RWPE1 (cell line): ENCODE measurements at places on chromosomes 11 and 22.

GRCh38 chr11:27696961-27697360, 3.3 kb downstream of the BDNF start:
- no peak for DNase-seq

DNA sequence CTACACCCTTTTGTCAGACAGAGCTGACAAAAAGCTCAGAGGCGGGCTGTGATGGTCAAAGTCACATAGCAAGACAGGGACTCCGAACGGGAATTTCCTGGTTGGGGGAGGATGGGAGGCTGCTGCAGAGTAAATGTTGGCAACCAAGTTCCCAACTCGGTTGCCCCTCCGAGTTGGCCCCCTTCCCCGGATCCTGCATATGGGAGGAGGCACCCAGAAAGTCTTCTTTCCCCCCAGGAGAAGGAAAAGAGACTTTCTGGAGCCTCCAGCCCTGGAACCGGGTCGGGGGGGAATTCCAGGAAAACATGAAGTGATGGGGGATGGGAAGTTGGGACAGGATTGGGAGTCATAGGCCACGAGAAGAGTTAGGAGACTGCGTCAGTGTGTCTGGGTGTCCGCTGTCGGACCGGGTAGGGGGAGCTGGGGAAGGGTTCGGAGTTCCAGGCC, 614 bp downstream of the SELENOM start:
- no peak for DNase-seq

DNA sequence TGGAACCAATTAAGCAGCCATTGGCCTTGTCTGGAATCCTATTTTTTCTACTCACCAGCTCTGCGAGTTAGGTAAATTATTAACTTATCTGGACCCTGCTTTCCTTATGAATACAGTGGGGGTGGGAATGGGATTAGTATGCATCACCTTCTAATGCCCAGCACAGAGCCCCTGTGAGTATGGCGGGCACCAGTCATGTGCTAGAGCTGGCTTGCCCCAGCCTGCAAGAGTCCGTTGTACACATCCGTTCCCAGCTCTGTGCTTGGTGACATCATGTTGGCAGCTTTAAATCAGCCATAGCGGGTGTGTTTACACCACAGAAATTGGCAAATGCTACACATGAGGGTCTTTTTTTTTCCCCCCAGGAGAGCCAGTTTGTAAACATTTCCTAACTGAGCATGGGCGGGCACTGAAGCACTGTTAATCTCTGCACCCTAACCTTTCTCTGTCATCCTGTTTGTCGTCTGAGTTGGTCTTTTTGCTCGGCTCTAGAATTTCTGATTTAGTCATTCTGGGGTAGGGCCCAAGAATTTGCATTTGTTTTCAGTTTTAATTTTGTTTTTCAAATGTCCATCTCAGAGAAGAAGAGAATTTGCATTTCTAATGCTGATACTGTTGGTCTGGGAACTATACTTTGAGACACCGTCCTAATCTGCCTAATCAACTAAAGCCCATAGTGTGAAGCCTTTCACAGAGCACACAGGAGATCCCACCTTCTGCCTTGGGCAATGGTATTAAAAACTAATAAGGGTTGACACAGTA, 130.3 kb upstream of the TBCEL start:
- no peak for DNase-seq

DNA sequence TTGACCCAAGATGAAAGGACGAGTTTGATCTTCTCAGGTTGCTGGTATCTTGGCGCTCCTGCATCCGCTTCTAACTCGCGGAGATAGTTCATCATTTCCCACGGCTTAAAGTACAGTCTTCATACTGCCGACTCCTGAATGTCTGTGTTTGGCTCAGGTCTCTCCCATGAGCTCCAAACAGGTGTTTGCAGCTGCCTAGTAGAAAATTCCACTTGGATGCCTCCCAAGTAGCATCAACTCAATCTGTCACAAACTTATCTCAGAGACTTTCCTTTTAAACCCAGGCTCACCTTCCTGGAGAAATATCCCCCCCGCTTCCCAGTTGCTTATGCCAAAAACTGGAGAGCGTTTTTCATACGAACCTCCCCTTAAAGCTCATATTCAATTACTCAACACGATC, 986.5 kb downstream of the TBC1D22A start:
- no peak for DNase-seq

DNA sequence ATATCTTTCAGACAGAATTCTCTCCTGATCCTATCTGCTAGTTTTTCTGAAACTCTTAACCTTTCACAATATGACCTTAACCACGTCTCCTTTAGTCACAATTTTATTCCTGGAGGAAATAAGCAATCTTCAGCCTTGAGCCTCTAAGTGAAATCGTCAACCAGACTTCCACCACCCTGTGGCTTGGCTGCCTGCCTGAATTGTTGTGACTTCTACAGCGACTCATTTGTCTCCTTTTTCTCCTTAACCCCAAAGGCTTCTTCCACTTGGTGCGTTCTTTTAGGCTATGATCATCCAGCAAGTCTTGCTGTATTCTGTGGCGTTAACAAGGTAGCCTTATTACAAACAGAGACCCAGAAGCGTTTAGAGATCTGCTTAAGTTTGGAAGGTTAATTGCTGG, 535.1 kb upstream of the ARHGAP42 start:
- DNase-seq: no peak

DNA sequence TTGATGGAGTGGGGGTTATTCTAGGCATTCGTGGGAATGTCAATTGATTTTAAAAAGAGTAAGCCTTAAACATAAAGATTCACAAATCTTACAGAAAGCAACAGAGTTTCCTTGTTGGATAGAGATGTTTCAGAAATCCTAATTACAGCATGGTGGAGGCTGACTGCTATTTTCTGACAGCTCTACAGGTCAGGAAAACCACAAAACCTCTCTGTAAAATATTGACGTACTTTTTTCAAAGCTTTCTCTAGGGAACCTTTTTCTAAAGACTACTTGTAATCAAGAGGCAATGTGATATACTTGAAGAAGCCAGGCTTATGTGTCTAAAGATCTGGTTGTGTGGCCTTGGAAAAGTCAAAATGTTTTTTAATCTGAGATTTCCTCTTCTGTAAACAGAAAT, 9.1 kb upstream of the OR8B8 start:
- no peak for DNase-seq

DNA sequence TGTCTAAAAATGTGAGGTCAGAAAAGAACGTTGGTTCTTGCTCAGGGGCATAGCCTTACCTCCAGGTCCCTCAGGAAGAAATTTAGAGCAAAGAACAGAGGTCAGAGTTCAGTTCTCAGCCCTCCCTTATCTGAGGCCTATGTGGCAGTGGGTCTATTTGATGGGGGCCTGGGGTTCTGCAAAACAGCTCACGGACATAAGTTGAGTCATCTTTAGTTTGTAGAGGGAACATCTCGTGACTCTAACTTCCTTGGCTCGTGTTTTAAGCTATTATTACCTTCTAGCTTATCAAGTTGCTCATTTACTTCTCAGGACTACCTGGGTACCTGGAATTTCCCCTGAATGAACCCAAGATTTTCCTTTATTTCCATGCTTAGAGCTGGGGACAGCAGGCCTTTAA, 91.3 kb upstream of the AMOTL1 start:
- DNase-seq: no peak

- DNase-seq: no peak
These were observed 6.2 kb downstream of the CHST1 start for GRCh38 chr11:45659031-45659817.

- DNase-seq: no peak
These were observed 34.4 kb downstream of the ME3 start for GRCh38 chr11:86637988-86638387.

DNA sequence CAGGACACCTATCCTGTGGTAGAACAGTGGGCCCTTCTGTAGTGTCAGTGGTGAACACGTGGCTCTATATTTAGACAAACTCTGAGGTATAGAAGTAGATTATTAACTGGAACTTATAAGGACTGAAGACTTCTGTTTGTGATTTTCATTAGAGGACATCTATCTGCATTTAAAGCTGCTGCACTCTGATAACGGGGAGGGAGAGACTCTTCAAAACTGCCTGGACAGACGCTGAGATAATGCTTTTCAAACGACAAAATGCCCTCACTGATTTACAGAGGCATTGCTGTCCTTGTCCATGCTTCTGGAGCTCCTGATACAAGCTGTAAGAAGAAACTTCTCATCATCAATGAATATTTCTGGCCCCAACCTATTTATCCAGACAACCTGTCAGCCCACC, 425.2 kb downstream of the OPCML start:
- no peak for DNase-seq

DNA sequence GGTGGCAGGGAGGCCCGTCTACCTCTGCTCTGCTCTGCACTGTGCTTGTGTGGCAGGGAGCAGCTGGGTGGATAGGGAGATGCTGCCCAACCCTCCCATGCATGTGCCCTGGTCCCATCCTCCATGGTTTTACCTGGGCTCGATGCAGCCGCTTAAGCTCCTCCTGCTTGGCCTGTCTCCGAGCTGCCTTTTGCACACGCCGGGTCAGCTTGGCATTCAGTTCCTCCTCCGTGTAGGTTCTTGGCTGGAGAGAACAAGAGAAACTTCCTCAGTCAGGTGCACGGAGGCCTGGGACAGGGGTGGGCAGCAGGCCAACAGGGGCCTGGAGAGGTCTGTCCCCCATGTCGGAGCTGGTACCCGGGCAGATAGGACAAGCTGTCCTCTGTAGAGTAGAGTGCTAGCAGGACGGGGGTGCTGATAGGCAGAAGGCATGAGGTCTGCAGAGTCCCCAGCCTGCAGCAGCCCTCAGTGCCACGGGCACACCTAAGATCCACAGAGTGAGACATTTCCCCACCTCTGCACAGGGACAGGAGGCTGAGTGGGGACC, 36.4 kb upstream of the BID start:
- no peak for DNase-seq

DNA sequence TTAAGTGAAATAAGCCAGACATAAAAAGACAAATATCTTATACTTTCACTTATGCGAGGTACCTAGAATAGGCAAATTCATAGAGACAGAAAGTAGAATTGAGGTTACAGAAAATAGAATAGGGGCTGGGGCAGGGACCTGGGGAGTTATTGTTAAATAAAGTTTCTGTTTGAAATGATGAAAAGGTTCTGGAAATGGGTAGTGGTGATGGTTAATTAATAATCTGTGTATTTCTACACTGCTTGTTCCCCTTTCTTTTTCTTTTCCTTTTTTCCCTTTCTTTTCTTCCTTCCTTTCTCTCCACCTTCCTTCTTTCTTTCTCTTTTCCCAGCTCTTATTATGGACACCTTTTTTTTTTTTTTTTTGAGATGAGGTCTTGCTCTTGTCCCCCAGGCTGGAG, 2.8 kb downstream of the NAALADL1 start:
- DNase-seq: no peak

DNA sequence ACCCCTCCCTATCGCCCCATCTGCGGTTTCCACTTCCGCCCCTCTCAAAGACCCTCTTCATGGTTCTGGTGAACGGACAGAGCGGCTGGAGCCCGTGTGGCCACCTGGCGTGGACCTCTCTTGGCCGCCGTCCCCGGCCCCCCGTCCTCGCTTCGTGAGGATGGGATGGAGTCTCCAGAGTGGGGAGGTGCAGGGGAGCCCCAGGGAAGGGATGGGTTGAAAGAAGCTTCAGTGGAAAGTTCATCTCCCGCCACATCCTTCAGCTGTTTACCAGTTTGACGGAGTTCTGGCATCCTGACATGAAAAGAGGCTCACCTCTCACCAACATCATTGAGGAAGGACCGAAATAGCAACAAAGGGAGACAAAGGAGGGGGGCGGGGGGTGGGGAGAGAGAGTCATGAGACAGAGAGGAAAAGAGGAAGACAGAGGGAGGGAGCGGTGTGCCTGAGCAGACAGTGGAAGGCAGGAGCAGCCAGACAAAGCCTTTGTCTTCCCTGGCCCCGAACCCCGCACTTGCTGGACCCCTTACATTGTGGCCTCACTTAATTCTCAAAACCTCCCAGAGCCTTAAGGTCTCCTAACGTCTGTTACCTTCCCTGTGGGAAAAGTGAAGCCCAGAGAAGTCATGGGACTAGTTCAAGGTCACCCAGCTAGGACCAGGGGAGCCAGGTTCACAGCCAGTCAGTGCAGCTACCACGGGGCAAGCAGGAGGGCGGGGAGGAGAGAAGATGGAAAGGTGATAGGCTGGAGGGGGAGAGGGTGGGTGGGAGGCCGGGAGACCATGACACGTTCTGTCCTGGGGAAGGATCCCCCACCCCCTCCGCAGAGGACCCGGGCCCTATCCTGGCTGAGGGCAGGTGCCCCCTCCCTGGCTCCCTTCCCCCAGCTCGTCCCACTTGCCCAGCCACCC, 54.9 kb downstream of the CD6 start:
- no peak for DNase-seq

- DNase-seq: no peak
These were observed 12.2 kb downstream of the RAB3IL1 start for GRCh38 chr11:61905067-61905696.

DNA sequence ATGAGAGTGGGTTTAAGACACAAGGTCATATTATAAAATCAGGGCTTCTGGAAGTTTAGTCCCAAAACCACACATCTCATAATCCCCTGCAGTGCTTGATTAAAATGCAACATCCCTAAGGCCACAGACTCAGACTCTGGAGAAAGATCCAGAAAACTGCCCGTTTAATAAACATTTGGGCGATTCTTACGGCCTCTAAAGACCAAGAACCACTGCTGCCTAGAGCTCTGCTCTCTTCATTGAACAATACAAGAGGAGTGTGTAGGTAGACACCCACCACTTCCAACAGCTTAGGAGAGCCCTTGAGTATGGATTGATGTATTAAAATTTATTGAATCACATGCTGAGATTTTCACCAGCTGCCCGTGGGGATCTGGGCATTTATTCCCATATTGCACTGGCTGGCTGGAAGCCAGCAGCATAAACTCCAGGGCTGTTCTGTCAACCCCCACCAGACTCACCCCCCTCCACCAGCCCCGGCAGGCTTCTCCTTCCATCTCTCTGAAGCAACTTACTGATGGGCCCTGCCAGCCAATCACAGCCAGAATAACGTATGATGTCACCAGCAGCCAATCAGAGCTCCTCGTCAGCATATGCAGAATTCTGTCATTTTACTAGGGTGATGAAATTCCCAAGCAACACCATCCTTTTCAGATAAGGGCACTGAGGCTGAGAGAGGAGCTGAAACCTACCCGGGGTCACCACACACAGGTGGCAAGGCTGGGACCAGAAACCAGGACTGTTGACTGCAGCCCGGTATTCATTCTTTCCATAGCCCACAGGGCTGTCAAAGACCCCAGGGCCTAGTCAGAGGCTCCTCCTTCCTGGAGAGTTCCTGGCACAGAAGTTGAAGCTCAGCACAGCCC, 749 bp upstream of the BEST1 start:
- DNase-seq: peak; percentile 74

- peak; percentile 70 for DNase-seq
These were observed 120.9 kb downstream of the SLC17A6 start for GRCh38 chr11:22459048-22459447.

DNA sequence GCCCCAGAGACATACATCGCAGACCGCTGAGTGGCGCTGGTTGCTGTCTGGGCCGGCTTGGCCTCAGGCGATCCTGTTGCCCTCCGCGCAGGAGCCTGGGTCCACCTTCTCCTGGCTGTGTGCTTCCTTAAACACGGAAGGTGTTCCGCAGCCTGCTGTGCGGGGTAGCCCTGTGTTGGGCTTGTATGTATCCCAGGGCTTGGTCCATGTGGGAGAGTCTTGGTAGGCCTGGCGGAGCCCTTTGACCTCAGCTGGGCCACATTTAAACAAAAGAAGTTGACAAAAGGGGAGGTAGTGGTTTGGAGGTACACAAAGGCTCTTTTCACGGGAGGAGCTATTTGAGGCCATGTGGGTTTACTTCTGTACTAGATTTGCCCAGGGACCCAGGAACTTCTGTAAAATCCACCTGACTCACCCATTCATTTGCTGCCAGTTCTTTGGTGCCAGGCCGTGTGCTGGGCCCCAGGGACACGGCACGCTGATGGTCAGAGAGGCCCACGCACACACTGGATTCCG, 11.0 kb upstream of the GRAMD4 start:
- DNase-seq: no peak
